ENCODE measurements at places on chromosomes 12 and 14.

GRCh38 chr12:57213058-57213715, 3.4 kb upstream of the NXPH4 start:
- DNase-seq, result peak; percentile 84

DNA sequence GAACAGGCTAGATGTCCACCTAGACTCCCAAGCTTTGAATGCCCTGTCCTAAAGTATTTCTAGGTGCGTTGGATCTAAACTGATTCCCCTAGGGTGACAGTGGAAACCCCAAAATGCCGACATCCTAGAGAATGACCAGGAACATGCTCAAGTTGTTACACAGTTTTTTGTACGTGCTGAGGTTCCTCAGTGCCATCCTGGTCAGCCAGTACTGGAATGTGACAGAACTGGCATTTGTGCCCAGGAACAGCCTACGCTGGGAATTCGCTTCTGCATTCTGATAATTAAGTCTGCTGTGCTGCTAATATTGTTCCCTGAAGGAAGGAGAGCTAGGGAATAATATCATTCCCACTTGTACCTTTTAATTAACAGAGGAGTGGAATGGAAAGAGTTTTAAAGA, 40.3 kb downstream of the BORCS5 start:
- DNase-seq, result no peak

DNA sequence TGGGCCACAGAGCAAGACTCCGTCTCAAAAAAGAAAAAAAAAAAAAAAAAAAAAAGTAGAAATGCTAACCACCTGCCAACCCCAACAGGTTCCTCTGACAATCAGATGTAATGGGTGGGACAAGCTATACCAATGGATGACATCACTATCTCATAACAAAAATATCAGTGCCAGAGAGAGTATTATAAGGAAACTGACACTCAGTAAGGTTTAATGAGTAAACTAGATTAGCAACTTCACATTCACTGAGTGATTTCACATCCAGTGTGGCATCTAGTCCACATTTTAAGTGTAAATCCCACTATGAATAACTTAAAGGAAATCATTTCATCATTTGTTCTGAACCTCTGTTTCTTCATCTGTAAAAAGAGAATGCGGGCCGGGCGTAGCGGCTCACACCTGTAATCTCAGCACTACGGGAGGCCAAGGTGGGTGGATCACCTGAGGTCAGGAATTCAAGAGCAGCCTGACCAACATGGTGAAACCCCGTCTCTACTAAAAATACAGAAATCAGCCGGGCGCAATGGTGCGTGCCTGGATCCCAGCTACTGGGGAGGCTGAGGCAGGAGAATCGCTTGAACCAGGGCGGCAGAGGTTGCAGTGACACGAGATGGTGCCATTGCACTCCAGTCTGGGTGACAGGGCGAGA, 1.8 kb downstream of the SART3 start:
- no peak for DNase-seq

DNA sequence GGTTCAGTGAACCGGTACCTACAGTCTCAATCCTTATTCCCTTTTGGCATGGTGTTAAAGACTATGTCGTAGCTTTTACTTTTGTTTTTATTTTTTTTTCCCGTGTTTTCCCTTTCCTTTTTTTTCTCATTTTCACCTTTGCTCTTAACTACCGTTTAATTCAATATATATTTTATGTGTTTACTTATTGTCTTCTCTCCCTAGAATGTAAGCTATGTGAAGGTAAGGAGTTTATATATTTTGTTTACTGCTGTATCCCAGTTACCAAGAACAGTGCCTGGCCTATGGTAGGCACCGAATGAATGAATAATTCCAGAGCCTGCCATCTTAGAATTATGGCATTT, 261 bp upstream of the MLH3 start:
- DNase-seq, result no peak

GRCh38 chr12:103768467-103769123, 72.4 kb downstream of the NT5DC3 start:
- DNase-seq, result no peak

- DNase-seq, result no peak
Measured at GRCh38 chr14:60720962-60721325, 3.2 kb downstream of the SIX4 start.

GRCh38 chr12:55737581-55738122, 5.3 kb upstream of the GDF11 start:
- DNase-seq, result no peak
